ENCODE measurements at places on chromosomes 13 and 19.

GRCh38 chr13:30676672-30677071 lies 58.7 kb upstream of the ALOX5AP start:
- no peak for DNase-seq

DNA sequence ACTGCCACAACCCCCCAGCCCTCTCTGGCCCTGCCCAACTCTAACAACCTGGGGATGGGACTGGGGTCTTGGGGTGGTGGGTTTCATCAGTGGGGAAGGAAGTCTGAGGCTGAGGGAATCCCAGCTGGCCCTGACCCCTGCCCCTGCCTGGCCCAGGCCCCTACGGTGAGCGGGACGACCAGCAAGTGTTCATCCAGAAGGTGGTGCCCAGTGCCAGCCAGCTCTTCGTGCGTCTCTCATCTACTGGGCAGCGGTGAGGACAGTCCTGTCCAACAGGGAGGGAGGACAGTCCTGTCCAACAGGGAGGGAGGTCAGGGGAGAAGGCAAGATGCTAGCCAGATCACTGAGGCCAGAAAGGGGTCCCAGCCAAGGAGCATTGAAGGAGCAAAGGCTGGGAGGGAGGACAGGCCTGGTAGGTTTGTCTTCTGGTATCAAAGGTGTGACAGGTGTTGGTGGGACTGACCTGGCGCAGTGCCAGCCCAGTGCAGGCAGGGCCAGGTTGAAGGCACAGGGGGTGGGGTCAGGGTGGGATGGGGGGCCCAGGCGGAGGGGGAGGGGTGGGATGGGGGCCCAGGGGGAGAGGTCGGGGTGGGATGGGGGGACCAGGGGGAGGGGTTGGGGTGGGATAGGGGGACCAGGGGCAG lies 12.1 kb upstream of the LTBP4 start:
- no peak for DNase-seq

GRCh38 chr13:110330491-110331011 lies 23.5 kb downstream of the COL4A2 start:
- no peak for DNase-seq

DNA sequence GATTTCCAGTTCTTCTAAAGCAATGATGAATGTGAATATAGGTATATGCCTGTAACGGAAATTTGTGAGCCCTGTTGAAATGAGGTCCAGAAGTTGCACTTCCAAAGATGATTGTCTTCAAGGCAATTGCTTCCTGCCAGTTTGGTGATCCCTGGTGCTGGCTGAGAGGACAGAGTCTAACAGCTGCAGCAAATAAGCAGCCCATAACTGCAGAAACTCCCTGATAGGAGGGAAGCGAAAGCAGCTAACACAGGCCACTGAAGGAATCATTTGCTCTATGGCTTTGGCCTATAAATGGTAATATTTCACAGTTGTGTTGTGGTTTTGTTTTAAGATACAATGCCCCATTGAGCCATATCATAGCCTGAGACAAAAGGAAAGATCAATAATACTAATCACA lies 451.5 kb upstream of the MIR17HG start:
- no peak for DNase-seq

- no peak for DNase-seq
Observed at GRCh38 chr19:35986664-35987570, 8.1 kb upstream of the SDHAF1 start.

GRCh38 chr13:93409001-93409400 lies 182.4 kb downstream of the GPC6 start:
- no peak for DNase-seq

DNA sequence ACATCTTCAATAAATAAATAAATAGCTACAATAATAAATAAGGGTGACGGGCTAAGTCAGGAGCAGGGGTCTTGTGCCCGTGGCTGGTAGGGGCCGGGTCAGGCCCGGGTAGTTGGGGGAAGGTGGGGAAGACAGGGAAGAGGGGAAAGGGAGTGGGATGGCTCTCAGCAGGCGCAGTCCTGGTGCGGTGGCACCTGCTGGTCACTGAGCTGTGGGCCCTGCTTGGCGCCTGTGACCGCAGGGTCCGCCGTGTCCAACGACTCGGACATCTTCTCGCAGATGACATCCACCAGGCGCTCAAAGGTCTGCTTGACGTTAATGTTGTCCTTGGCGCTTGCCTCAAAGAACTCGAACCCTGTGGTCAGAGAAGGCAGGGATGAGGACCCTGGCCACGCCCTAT lies 4.3 kb downstream of the MPV17L2 start:
- DNase-seq, result no peak

DNA sequence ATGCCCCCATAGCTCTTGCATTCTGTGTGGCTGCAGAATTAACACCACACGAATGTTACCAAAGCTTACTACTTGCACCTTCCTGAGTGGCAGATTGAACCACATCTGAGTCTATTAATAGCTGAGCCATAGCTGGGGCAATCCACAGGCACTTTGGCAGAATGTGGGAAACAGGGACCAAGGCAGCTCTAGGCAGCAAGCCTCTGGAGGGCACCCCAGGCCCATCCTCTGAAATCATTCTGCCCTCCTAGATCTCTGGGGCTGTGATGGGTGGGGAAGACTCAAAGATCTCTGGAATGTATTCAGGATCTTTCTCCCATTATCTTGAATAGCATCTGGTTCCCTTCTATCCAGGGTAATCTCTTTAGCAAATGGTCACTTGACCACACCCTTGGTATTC lies 139.3 kb downstream of the TNFRSF19 start:
- no peak for DNase-seq

GRCh38 chr19:4776436-4777211 lies 14.9 kb upstream of the FEM1A start:
- DNase-seq, result no peak

DNA sequence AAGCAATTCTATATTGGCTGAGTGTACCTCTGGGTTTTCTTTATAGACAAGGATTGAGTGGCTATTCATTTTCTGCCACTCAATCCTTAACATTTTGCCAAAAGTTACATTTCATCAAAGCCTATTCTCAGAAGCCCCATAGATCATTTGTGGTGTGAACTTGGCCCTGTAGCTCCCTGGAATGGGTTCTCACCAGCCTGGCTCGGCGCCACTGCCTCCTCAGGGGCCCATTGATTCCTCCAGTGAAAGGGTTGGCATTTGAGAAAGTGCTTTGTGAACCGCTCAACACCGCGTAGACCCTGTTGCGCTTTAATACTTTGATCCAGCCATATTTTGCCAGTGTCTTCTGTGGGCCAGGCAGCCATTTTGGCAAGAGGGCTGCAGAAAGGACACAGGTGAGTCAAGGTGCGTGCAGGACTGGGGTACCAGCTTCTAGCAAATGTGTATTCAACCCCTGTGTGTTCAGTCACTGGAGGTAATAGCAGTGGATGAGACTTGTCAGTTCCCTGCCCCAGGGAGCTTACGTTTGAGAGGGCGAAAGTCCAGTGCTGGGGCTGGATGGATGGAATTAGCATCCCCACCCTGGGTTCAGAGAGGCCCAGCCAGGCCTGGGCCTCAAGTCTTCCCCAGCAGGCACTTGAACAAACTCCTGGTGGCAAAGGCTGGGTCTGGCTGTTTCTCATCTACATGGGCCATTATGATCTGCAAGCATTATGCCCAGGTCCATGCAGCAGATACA lies 3.8 kb downstream of the RAB8A start:
- DNase-seq, result no peak

DNA sequence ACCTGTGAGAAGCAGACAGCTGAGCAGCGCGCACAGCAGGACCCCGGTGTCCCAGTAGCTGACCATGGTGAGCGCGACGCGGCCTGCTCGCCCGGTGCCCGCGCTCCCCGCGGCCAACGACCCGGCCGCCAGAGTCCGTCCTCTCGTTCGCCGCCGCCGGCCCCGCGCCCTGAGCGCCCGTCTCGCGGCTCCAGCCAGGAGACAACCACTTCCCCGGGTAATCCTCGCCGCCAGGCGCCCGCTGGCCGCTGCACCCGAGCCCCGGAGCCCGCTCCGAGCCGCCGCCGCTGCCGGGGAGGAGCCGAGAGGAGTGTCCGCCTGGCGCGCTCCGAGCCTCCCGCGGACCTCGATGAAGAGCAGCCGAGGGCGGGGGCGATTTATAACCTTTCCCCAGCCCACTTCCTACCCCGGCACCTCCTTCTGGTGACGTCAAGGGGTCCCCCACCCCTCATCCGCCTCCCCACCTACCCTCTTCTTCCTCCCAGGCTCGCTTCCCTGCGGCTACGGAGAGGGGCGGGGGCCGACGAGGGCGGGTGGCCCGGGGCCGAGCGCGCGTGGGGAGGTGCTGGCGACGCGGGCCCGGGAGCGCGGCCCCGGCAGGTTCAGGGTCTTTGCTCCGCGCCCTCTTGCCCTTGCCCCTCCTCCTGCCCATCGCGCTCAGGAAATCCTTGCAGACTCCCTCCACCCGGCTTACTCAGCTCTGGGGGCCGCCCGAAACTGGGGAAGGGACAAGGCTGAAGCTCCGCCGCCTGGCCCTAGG lies at the start of gene FLT1:
TSS of gene FLT1 (minus strand) at position 351 of the 760 bp plus-strand sequence. CDS start at position 66, 285 bp downstream.
- DNase-seq, result no peak

Data from T-helper 9 cell (primary cell).